Neural progenitor cell (in vitro differentiated cells): ENCODE measurements at places on chromosomes 7 and 10.
A peak's percentile ranks its signal among the peaks of the same experiment; 100 is the strongest.

DNA sequence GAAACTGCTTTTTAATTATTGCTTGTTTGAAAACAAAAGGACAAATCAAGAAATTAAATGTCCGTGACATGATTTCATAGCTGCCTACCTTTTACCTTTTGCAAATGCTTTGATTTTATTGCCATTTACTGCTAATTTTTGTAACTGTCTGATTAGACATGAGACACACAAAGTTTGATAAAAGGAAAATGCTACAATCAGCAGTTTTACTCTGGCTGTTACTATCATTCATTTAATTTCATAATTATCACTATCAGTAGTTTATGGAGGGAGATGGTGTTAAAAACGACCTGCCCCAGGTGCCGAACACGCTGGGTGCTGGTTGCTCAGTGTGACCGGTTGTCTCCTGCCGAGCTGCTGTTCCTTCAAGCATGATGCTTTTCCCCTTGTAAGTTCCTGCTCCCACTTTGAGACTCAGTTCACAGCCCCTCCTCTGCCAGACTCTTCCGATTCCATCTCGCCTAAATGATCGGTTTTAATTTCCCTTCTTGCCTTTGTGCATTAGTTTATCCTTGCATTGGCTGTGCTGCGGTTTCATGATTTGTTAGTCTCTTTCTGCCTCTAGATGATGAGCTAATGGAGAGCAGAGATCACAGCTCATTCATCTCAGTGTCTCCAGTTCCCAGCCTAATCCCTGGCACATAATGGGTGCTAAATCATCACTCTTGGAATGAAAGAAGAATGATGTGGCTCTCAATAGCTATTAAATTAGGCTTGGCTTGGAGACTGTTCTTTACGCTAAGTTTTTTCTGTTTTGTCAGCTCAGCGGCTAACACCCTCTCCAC is 110.6 kb downstream of the PFKFB3 start:
- peak; percentile 30 for DNase-seq

DNA sequence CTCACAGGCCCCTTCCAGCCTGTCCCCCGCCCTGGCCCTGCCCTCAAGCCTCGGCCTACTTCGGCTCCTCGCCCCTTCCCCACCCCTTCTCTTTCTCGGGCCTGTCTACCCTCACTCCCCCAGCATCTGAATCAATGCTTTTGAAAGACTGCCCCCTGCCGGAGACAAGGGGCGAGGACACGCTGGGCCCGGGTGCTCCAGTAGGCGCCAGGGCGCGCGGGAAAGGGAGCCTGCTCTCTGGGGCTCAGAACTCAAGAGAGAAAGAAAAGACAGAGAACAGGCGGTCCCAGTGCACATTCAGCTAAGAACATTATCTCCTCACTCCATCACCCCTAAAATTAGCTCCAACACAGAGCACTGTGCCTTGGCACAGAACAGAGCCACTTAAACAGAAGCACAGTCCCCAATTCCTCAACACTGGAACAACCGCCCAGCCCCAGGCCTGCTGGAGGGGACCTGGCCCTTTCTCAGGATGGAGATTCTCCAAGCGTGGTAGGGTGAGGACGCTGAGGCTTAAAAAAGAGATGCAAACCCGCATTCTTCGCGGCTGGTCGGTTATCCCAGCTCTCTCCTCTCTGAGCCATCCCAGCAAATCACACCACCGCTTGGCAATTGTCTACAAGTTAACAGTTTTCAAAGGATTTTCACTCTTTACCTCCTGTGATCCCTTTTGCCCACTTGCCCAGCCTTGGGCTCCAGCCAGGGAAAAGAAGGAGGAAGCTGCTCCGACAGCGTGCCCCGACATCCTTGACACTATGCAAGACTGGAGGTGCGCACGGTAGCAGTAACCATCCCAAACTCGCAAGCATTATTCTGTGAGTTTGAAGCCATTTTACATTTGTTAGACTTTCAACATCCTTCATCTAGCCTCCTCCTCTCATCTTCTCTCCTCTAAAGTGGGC is 2.1 kb downstream of the GIGYF1 start:
- peak; percentile 94 for DNase-seq

GRCh38 chr10:79132681-79133381 is 64.1 kb downstream of the ZMIZ1 start:
- peak; percentile 61 for DNase-seq

DNA sequence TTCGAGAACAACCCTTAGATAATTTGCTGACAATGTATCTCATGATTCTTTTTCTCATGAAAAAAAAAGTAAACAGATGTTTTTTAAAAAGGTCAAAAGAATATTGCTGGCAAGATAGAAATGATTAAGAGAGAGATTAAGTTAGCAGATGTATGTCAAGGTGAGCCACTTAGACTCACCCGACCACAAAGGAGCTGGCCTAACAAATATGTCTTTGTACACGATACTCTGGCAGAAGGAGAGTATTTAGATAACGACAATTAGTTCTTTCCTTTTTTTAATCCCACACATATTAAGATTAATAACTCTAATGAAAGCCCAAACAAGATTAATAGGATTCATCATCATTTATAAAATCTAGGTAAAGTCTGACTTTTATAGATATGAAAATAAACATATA is 156.7 kb downstream of the RAPGEF5 start:
- no peak for DNase-seq

DNA sequence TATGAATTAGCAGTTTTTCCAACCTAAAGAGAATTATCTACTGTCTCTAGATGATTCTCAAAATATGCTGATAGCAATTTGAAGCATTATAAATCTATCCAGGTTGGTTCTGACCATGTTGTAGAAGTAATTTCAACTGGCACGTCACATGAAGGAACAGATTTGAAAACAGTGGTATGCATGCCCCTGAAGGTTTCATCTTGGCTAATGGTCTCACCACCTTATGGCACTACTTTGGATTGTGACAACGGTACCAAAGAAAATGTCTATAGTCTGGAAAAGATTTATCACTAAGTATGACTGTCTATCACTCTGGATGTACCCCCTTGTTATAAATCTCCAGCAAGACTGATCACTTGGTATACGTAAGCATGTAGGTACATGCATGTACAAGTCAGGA is 723.1 kb upstream of the GALNT17 start:
- DNase-seq, result no peak

DNA sequence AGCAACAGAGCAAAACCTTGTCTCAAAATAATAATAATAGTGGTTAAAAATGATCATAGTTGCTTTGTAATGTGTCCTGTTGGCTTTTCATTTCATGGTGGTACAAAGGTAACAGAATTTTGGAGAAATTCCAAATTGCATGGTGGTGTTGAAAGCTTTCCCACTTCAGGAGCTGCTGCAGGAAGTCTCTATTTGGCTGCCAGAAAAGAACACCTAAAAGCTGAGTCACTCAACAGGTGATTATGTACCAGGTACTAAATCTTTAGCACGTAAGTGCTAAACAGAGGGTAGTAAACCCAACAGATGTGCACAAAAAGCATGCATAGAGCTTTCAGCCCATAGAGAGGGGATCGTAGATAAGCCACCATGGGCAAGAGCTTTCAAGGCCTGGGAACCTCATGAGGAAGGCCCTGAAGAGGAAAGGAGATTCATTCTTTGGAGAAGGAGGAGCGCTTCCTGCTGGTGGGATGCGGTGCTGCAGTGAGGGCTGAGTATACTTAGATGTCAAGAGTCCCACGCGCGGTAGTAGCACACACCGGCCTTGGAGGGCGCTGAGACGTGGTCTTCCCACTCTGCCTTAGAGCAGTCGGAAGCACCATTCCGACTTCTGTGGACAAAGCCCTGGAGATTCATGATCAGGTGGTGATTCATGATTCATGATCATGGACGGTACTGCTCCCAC is 118.7 kb downstream of the RALA start:
- peak; percentile 78 for DNase-seq

DNA sequence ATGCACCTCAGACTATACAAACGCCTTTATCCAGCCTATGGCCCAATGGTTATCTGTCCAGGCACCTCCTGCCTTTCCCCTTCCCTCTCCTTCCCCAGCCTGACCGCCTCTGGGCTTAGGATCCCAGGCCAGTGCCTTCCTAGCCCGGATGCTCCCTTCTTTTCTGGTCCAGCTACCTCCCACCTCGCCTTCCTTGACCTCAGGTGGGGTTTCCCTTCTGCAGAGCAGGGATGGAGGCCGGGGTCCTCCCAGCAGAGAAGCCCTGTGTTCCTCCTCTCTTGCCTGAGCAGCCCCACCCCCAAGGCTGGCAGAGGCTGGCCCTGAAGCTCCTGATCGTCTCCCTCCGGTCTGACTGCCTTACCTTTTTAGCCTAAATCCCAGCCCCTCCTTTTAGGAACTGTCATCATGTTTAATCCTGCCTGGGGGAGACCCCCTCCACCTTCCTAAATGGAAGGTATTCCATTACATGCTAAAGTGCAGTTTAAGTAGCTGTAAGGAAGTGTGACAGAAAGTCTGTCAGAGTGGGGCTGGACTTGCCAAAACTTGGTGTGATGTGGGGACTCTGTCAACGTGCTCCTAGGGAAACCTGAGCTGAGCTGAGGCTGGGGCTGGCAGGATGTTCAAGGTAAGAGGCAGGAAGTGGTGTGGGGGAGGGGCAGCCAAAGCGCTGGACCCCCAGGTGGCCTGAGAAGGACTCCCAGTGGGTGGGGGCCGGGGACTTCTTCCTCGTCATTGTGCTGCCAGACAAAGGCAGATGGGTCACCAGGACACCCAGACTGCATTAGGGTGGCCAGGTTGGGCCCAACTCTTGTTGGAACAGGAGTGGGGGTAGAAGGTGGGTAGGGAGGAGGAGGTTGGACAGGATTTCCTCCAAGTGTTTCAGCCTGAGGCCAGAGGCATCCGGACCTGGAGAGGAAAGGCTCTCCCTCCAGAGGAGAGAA is 39.5 kb downstream of the LBX1 start:
- no peak for DNase-seq

DNA sequence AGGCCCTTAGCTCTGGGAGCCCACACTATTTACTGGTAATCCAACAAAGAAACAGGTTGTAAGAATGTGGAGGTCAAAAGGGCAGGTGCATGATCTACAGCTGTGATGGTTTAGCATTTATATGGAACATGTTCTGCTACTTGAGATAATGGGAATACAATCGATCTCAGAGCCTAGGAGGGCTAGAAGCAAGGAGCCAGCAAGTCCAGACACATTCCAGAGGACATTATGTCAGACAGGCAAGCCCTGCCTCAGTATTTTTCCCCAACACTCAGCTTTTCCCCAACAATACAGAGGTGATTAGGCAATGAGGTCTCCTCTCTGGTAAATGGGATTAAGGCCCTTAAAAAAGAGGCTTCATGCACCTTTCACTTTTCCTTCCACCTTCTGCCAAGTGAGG is 21.4 kb upstream of the GNAT3 start:
- peak; percentile 26 for DNase-seq

- DNase-seq, result no peak
Observed at GRCh38 chr10:88682491-88682890, 18.2 kb downstream of the LIPF start.

DNA sequence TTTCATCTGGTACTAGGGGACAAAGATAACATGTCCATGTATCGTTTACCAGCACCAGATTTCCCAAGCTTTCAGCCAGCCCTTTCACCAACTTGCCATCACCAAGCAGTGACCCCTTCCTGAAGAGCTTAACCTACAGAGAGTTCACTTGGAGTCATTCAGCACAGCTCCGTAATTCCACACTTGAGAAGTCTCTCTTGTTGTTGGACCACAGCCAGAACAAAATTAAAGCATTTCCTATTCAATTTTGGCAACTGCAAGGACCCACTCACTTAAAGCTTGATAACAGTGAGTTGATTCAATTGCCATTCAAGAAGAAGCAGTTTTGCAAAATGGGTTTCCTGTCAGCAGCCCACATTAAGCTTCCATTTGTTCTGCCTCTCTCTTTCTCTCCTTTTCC is 88.5 kb upstream of the LRRTM3 start:
- no peak for DNase-seq

DNA sequence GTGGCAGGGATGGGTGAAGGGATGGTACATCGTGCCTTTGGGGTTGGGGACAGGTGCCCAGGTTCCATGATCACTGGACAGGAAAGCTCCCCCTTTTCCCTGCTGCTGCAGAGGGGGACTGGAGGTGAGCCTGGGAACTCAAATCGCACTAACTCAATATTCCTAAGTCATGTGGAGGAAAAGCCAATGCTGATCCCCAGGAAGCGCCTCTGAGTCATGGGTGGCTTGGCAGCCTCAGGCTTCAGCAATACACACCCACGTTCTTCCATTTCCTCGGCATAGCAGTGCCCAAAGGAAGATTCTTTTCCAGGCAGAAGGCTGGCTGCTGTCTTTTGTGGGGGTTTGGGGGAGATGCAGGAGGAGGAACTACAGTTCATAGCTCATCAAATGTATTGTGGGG is 165.8 kb downstream of the CCDC3 start:
- no peak for DNase-seq

GRCh38 chr7:19368491-19368925 is 223.3 kb upstream of the FERD3L start:
- DNase-seq, result no peak

- peak; percentile 39 for DNase-seq
Observed at GRCh38 chr7:113774182-113774807, 144.5 kb downstream of the PPP1R3A start.

GRCh38 chr7:44148166-44148565 is 7.0 kb upstream of the MYL7 start:
- no peak for DNase-seq

- no peak for DNase-seq
Observed at GRCh38 chr10:77056650-77057049, 581.0 kb downstream of the KCNMA1 start.

DNA sequence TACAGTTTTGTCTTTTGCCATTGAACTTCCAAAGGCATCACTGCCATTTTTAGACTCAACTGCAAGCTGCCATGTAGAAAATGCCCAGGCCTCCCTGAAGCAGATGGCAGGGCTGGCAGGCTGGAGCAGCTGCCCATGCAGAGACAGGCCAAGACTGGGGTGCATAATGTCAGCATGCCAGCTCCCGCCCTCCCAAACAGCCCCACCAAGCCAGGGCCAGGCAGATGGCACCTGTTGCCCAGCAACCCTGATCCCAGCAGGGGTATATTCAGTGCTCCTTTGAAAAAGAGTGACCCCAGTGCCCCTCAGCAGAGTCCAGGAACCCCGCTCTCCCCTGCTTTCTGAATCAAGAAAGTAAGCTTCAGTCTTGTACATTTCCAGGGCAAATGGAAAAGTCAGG is 32.6 kb downstream of the VSTM4 start:
- peak; percentile 27 for DNase-seq

- peak; percentile 30 for DNase-seq
Observed at GRCh38 chr10:28925121-28925663, 247.9 kb downstream of the BAMBI start.

GRCh38 chr7:150784120-150784736 is 15.9 kb downstream of the TMEM176B start:
- DNase-seq, result no peak

DNA sequence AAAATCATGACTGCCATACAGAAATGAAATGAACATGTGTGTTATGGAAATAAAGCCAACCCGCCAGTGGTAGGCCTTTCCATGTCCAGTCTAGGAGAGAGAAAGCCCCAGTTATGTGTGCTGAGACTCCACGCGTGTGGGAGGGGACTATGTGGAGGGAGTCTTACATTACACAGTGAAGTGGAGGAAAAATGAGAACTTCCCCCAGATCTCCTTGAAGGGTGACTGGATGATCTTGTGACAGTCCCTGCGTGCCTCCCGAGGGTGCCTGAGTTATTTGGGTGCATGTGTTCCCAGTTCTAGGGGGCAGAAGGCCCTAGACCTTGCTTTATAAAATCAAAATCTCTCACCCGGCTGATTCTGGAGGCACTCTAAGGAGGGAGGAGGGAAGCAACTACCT is 24.2 kb downstream of the UPP1 start:
- DNase-seq, result no peak

GRCh38 chr7:132919771-132920170 is 162.1 kb downstream of the CHCHD3 start:
- no peak for DNase-seq
